ENCODE measurements at places on chromosomes 16 and 17.

DNA sequence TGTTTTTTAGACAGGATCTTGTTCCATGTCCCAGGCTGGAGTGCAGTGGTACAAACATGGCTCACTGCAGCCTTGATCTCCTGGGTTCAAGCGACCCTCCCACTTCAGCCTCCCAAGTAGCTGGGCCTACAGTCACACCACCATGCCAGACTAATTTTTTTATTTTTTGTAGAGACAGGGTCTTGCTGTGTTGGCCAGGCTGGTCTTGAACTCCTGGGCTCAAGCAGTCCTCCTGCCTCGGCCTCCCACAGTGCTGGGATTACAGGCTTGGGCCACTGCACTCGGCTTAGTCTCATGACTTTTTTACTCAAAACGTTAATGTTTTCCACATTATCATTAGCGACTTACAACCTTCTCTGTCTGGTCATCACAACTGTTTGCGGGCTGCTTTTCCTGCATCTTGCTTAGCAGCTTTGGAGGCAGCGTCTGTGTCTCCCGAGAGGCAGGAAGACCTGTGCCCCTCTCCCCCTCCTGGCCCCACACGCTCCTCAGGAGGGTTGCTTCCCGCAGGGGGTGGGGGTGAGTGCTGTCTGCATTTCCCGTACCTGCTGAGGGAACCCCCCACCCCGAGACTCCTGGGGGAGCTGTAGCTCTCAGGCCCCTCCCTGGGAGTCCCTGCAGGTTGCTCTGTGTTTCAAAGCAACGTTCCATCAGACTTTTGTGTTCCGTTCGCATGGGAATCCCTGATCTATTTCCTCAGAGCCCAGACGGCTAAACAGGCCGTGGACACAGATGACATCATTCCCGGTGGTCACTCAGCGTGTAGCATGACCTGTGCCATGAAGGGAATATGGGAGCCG, 52.6 kb downstream of the PGS1 start:
- no peak for DNase-seq

- no peak for DNase-seq
These were observed 235.5 kb downstream of the SHISA9 start for GRCh38 chr16:13136901-13137300.

GRCh38 chr17:70675070-70675590, 505.8 kb downstream of the KCNJ2 start:
- DNase-seq, result no peak

GRCh38 chr16:7397901-7398300, 65.3 kb downstream of the RBFOX1 start:
- DNase-seq, result no peak

DNA sequence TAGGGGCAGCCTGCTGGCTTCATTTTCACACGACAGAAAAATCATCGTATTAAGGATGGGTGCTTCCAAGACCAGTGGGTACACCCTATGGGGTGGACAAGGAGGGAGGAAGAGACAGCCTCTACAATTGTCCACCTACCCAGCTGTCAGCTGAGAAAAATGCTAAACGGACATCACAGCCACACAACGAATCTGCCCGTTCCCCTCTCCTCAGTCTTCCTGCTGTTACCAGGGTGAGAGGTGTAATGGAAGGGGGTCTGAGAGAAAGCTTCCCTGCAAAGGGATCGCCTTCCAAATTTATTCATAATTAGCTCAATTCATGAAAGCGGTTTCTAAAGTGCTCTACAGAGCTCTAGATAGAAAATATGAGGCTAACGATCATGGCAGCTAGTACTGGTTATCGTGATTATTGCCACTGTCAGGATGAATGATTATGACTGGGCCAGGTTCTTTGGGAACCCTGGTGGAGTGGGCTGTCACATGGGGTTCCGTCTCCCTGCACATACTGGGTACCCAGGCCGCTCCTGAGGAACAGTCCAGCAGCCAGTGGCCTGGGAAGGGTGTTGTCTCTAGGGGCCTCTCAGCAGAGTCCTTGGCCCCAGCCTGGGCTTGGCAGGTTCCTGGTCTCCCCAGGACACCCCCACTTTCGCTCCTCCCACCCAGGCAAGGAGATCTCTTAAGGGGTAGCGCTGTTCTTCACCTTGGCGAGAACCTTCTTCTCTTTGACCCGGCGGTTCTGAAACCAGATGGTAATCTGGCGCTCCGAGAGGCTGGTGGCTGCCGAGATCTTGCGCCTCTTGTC, 2.2 kb downstream of the HOXB13 start:
- no peak for DNase-seq

DNA sequence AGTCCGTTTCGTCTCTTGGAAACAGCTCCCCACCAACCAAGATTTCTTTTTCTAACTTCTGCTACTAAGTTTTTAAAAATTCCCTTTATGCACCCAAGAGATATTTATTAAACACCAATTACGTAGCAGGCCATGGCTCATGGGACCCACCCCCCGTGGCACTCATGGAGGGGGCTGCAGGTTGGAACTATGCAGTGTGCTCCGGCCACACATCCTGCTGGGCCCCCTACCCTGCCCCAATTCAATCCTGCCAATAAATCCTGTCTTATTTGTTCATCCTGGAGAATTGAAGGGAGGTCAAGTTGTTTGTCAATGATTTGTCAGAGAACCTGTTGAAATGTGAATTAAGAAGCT, 48.2 kb downstream of the IL21R start:
- DNase-seq, result no peak

- no peak for DNase-seq
These were observed 14.9 kb downstream of the MYBBP1A start for GRCh38 chr17:4540224-4540651.

- no peak for DNase-seq
These were observed 182.6 kb downstream of the C16orf95 start for GRCh38 chr16:87134628-87134995.

- DNase-seq, result no peak
These were observed 262.6 kb downstream of the SLC39A11 start for GRCh38 chr17:72829883-72830282.

DNA sequence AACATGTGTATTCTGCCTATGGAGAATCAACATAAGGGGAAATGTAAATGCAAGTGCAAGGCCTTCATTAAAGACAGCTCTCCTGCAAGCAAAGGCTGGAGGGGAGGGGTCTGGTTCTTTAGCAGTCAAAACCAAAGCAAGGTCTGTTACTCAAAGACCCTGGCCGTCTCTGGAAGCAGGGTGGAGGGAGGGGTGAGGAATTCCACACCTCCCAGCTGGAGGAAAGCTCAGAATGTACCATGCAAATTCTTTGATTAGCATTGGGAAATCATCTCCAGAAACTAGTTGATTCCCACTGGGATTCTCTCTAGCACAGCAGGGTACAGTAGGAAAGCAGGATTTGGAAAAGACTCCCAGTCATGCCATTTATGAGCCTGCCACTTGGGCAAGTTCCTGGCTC, 77.3 kb upstream of the ASIC2 start:
- DNase-seq, result no peak

- DNase-seq, result no peak
These were observed 9.2 kb downstream of the CASKIN1 start for GRCh38 chr16:2187212-2187611.

DNA sequence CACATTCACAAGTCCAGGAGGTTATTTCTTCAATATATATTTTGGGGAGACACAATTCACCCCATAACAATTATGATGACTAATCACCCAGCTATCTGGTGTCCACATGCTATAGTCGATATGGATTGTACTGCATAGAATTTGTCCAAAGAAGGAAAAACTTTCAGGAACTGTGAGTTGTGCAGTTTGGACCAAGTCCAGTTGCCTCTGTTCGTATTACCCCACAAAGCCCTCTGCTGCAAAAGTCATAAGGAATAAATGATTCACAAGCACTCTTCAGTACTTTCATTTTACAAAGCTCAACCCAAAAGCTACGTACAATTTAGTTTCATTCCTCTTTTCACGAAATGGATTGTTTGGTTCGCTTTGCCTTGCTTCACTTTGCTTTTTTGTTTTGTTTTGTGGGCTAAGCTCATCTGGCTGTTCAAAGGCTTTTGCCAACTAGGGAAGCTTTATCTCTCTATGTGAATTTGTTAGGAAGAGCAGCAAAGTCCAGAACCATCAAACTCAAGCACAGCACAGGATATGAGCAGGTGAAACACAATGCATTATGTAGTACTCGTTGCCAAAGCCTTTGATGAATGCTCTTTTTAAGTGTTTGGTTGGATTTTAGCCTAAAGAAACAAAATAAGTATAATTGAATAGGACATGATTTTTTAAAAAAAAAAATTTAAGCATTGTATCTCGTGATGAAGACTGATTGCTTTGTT, 98.6 kb downstream of the ZNF18 start:
- DNase-seq, result no peak

- no peak for DNase-seq
These were observed 14.2 kb downstream of the C16orf82 start for GRCh38 chr16:27080895-27081294.

DNA sequence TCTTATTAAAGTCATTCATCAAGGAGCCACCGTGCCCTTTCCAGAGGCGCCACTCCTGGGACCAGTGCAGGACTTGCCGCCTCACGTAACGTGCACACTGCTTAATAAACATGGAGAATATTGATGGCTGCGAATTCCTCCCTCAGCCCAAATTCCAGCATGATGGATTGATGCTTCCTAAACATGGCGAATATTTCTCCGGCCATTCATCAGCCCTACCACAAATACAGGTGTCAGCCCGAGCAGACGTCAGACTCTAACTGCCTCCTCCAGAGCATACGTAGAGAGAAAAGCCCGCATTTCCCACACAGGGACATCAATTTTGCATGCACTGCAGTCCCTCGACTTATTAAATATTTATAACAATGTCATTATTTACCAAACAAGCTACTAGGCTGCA, 97.0 kb downstream of the USP31 start:
- DNase-seq, result no peak

DNA sequence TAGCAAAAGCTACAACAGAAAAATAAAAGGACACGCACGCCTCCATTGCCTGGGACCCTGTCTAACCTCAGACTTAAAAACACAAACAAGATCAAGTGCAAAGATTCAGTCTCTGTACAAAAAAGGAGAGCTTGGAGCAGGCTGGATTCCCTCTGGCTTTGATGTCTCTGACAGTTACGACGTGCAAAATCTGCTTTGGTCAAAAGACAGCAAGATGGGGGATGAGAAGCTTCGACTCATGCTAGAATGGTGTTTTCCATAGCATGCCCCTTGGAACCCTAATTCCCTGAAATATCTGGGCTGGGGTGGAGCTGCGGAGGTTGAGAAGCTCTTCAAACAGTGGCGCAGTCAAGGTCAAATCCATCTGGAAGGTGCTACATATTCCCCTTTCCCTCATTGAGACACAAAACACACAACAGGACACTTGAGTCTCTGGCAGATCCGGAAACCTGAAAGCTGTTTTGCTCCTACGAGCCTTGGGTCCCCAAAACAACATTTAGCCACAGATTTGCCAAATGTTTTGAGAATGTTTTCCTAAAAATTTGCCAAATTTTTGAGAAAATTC, 9.1 kb downstream of the MYH11 start:
- no peak for DNase-seq

GRCh38 chr16:6157806-6158205, 1060.2 kb upstream of the EEF2KMT start:
- DNase-seq, result no peak

- DNase-seq, result no peak
These were observed 24.7 kb upstream of the PPM1E start for GRCh38 chr17:58730937-58731336.
